ENCODE measurements at places on chromosomes 12 and 14. TPM values are rescaled to one million over a fixed set of nuclear protein-coding genes. Genes with fewer than 3 reads are reported as not detected.

DNA sequence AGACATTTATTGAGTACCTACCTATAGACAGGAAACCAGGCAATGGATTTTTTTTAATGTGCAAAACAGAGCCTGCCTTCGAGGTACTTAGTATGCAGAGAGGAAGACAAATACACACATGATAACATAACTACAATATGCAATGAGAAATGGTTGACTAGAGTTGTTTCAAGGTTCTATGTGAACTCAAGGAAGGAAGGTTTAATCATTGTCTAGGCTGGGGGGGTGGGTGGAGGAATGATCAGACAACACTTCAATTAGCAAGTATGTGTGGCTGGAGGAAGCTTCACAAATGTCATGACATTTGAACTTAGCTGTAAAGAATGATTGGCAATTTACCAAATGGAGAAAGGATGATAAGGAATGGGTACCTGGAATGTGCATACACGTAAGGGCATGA lies 985.3 kb downstream of the FLRT2 start:
- DNase-seq, result no peak

- no peak for DNase-seq
Observed at GRCh38 chr14:63465347-63465746, 77.8 kb downstream of the PPP2R5E start.

DNA sequence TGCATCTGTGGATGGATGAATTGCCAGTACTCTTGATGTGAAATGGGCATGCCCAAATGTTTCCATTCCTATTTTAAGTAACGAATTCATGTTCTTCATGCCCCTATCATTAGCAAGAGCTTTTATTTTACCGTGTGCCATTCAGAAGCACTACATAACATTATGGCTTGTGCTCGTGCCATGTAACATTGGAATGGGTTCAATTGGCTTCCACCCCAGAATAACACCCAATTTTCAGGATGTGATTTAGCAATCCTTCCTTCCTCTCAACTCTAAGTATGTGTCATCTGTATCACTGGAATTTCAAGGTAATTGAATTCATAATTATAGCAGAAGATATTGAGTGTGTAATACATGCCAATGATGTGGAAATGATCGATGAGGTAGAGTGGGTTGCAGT lies 145.8 kb upstream of the TMPO start:
- DNase-seq, result no peak

Gene KRT82
- total RNA-seq, result not detected

DNA sequence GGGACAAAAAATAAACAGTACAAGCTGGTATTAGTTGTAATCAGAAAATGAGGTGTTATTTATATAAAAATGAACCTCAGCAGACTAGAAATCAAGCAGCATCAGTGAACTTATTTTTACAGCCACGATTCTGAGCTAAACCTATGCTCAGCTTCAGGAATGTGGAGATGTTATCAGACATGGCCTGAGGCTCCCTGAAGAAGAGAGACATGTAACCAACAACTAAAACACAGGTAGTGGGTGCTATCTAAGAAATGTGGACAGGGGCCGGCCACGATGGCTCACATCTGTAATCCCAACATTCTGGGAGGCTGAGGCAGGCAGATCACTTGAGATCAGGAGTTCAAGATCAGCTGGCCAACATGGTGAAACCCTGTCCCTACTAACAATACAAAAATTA lies 534.3 kb downstream of the VRK1 start:
- DNase-seq, result no peak

DNA sequence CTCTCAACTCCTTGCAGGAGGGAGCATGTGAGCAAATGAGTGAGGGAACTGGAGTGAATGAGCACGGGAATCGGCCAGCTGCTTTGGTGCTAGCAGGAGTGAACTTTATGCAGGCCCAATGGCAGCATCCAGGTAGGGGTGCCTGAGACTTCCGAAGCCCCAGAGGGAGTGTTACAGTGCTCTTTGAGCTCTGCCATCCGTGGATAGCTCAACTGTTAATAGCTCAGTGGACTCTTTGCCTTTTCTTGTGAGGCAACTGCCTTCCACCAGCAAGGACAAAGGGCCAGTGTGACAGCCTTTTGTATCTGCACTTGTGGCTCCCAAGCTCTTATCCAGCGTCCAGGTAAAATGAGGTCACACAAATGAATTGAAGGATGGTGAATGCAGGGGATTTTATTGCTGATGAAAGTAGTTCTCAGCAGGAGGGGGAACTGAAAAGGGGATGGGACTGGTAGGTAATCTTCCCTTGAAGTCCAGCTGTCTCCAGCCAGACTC lies 12.9 kb downstream of the CREBL2 start:
- no peak for DNase-seq

DNA sequence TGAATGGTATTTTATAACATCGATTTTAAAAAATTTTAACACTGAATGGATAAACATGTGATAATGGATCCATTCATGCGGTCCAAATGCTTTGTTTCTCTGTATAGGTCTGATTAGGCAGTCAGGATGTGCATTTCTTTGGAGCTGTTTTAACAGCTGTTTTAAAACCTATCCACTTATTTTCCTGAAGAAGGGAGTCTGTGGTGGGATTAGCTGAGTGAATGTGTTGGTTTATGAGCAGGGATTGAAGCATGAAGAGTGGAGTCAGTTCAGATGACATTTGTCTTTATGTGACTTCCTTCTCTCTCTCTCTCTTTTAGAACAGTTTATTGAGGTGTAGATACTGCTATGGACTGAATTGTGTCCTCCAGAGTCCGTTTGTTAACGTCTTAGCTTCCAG lies 37.7 kb downstream of the GLT8D2 start:
- no peak for DNase-seq

DNA sequence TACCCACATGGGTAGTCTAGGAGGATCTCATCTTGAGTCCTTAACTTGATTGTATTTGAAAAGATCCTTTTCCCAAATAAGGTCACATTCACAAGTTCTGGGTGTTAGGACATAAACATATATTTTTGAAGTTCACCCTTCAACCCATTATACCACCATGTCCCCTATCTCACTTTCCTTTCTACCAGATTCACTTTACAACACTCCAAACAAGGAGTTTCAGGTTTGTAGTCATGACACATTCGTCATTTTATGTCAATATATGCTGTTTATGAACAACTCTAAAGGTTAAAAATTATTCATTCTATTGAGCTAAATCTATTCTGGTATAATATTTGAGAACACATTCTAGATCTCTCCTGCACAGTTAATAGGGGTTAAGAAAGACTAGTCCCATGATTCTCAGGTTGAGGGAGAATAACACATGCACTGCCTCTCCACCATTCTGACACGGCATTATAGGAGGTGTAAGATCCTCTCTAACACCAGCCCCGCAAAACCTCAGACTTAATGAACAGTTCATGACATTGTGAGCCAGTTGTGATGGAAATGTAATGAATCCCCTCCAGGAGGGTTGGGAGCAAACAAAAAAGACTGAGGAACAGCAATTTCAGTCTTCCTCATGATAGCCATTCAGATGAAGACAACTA lies 72.0 kb upstream of the PSMA6 start:
- DNase-seq, result no peak

Gene SDS
- not detected for total RNA-seq

Gene KCNMB4
- total RNA-seq, result 0.71 TPM

GRCh38 chr14:22986508-22987054 lies 4.2 kb upstream of the AJUBA start:
- peak; percentile 84 for DNase-seq

- no peak for DNase-seq
Observed at GRCh38 chr14:89509891-89510290, 92.9 kb upstream of the FOXN3 start.

Gene IL23A
- total RNA-seq, result 25.2 TPM

- no peak for DNase-seq
Observed at GRCh38 chr12:68270358-68270757, 17.0 kb upstream of the IL22 start.
